Calu3 (cell line): ENCODE measurements at places on chromosomes 3 and 15.
A peak's percentile ranks its signal among the peaks of the same experiment; 100 is the strongest.

- H3K4me3 ChIP-seq: peak overlapping the region; percentile 31
- H3K27me3 ChIP-seq: no peaks in the 10 kb centered on the region
- DNase-seq: no peak
- peak overlapping the region; percentile 60 for H3K27ac ChIP-seq
These were observed 724.9 kb upstream of the ARRDC4 start for GRCh38 chr15:97235611-97235985.

DNA sequence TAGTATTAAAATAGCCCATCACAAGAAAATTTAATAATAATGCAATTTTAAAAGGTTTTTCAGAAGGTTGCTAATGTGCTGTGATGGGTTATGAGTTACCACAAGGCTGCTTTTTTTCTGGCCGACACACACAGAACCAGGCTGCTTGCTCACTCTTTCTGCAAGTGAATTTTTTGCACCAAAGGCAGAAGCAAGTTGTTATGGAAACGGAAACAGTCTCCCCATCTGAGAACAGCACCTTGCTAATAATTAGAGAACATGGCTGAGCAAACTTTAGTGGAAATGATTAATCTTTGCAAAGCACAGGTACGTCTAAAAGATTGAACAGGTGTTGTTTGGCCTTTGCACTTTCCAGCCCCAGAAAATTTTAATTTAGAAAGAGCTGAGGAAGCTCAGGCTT, 51.0 kb downstream of the CACNA2D3 start:
- no peak overlapping the region for H3K27ac ChIP-seq
- H3K36me3 ChIP-seq: no peaks in the 10 kb centered on the region
- H3K4me3 ChIP-seq: no peak overlapping the region
- no peaks in the 10 kb centered on the region for H3K4me1 ChIP-seq

GRCh38 chr3:128619146-128619890, 31.3 kb downstream of the RPN1 start:
- H3K27ac ChIP-seq: peak overlapping the region; percentile 56
- peaks cover 28% of the 10 kb centered on the region for H3K4me1 ChIP-seq
- no peaks in the 10 kb centered on the region for H3K27me3 ChIP-seq
- H3K36me3 ChIP-seq: peaks cover 94% of the 10 kb centered on the region
- DNase-seq: no peak

DNA sequence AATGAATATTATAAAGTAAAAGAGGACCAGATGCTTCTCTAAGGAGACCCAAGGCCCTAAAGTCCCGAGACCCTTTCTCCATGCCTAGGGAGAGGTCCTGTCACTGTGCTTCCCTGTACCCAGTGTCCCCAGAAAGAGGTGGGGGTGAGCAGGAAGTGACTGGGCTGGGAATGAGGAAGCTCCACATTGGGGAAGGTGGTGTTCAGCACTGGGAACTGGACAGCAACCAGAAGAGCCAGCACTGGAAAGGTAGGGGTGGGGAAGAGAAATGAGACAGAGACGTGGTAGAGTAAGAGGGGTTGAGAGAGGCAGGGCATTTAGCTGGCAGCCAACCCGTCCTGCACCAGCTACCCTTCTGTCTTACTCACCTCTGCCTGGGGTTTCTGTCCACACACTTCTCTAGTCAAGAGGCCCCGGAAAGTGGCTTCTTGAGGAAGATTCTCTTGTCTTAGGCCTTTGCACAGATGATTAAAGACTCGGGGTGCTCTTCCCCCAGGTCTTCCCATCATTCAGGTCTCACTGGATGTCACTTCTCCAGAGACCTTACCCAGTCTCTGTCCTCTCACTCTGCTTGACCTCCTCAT, 12.2 kb downstream of the RRP9 start:
- H3K36me3 ChIP-seq: peaks cover 14% of the 10 kb centered on the region
- no peak for DNase-seq
- no peaks in the 10 kb centered on the region for H3K4me1 ChIP-seq
- no peaks in the 10 kb centered on the region for H3K27me3 ChIP-seq

DNA sequence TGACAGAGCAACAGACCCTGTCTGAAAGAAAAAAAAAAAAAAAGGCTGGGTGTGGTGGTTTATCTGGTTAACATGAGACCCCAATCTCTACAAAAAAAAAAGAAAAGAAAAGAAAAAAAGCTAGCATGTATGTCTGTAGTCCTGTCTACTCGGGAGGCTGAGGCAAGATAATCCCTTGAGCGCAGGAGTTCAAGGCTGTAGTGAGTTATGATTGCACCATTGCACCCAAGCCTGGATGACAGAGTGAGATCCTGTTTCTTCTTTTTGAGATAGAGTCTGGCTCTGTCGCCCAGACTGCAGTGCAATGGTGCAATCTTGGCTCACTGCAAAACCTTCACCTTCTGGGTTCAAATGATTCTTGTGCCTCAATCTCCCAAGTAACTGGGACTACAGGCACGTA, 8.4 kb upstream of the DHX30 start:
- H3K27me3 ChIP-seq: no peaks in the 10 kb centered on the region
- no peaks in the 10 kb centered on the region for H3K36me3 ChIP-seq
- no peaks in the 10 kb centered on the region for H3K4me1 ChIP-seq

DNA sequence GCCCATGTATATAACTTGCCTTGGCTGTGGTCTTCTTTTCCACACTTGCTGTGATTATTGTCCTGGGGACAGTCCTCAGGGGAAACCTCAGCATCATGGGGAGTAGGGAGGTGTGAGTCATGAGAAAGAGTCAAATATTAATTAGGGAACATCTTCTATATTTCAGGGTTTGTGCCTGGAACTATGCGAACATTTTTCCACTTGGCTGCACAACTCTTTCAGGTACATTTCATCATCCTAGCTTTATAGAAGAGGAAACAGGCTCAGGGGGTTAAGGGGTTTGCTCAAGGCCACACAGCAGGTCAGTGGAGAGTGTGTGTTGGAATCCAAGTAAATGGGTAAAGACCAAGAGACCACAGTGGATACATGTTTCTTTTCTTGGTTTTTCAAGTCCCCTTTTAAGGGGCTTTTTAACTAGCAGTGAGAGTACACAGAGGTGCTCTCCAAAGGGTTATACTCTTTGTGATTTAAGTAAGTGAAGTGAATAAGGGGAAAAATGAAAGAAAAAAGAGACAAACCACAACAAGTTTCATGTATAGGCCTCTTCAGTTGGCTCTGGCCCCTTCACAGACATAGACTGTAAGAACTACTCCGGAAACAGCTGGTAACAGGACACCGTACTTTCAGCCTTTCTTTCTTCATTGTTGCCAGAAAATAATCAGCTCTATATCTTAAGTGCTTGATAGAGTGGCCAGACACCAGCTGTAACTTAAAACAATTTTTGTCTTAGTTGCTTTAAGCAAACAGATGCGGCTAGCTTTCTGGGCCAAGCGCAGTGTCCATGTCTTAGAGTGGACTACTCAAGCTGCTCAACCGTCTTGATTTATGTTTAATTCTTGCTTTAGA, 64.6 kb downstream of the EEFSEC start:
- peak overlapping the region; percentile 16 for H3K4me3 ChIP-seq
- H3K27ac ChIP-seq: peak overlapping the region; percentile 97
- peaks cover 10% of the 10 kb centered on the region for H3K4me1 ChIP-seq
- DNase-seq: no peak
- no peaks in the 10 kb centered on the region for H3K27me3 ChIP-seq

GRCh38 chr15:50840520-50840919, 68.0 kb upstream of the AP4E1 start:
- no peaks in the 10 kb centered on the region for H3K4me1 ChIP-seq
- no peak overlapping the region for H3K4me3 ChIP-seq
- H3K27ac ChIP-seq: no peak overlapping the region
- no peak for DNase-seq
- H3K27me3 ChIP-seq: peaks cover 32% of the 10 kb centered on the region
- H3K36me3 ChIP-seq: no peaks in the 10 kb centered on the region

GRCh38 chr3:123653221-123653682, 68.4 kb upstream of the HACD2 start:
- DNase-seq: no peak
- no peaks in the 10 kb centered on the region for H3K36me3 ChIP-seq
- no peak overlapping the region for H3K27ac ChIP-seq
- no peaks in the 10 kb centered on the region for H3K27me3 ChIP-seq
- H3K4me3 ChIP-seq: no peak overlapping the region

- peak overlapping the region; percentile 85 for H3K27ac ChIP-seq
- no peak for DNase-seq
- peaks cover 42% of the 10 kb centered on the region for H3K4me1 ChIP-seq
- peaks cover 20% of the 10 kb centered on the region for H3K36me3 ChIP-seq
- no peaks in the 10 kb centered on the region for H3K27me3 ChIP-seq
- H3K4me3 ChIP-seq: peak overlapping the region; percentile 36
These were observed 70.9 kb upstream of the PLXNA1 start for GRCh38 chr3:126912027-126912422.

DNA sequence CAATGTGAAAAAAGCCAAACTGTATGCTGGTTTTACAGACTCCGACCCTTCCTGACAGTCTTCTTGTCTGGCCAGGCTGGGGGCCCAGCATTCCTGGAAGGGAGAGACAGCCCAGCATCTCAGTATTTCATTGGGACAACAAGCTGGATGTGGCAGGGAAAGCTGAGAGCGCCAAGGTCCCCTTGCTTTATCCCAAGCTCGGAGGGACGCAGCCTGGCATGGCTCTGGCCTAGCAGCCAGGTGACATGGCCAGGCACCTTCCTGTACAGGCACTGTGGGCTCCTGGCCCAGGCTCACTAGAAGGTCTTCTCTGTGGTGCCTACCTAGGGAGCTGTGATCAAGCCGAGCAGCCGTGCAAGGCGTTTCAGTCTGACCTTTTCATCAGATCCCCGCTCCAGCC, 33.0 kb downstream of the UMPS start:
- no peak overlapping the region for H3K27ac ChIP-seq
- peaks cover 36% of the 10 kb centered on the region for H3K36me3 ChIP-seq
- H3K4me3 ChIP-seq: no peak overlapping the region
- H3K4me1 ChIP-seq: peaks cover 10% of the 10 kb centered on the region
- no peaks in the 10 kb centered on the region for H3K27me3 ChIP-seq
- no peak for DNase-seq

GRCh38 chr15:31346367-31347066, 19.9 kb downstream of the KLF13 start:
- peaks cover 3% of the 10 kb centered on the region for H3K36me3 ChIP-seq
- H3K27me3 ChIP-seq: no peaks in the 10 kb centered on the region
- no peak overlapping the region for H3K27ac ChIP-seq
- DNase-seq: no peak

GRCh38 chr15:65377105-65377975, 462 bp downstream of the IGDCC3 start:
- peak; percentile 48 for DNase-seq
- H3K27me3 ChIP-seq: peaks cover 100% of the 10 kb centered on the region
- H3K36me3 ChIP-seq: peaks cover 6% of the 10 kb centered on the region
- H3K4me3 ChIP-seq: peak overlapping the region; percentile 87
- peaks cover 9% of the 10 kb centered on the region for H3K4me1 ChIP-seq

DNA sequence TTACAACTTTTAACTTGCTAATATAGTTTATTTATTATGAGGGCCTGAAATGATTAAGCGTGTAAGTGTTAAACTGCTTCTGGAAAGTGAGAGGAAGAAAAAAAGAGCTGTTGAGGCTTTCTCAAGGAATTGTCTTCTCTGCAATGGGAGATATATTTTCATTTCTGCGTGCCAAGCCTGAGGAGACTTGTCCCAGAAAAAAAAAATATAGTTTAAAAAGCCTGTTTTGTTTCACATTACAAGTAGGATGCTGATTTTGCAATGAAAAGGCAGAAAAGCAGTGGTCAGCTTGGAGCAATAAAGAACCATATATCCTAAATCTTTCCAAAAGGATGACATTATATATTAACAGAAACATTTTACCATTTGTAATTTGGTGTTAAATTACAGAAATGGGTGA, 115.5 kb downstream of the GMNC start:
- no peaks in the 10 kb centered on the region for H3K4me1 ChIP-seq
- H3K27ac ChIP-seq: no peak overlapping the region
- H3K36me3 ChIP-seq: no peaks in the 10 kb centered on the region
- no peak for DNase-seq

- no peak overlapping the region for H3K4me3 ChIP-seq
- H3K27me3 ChIP-seq: peaks cover 53% of the 10 kb centered on the region
- H3K27ac ChIP-seq: no peak overlapping the region
- H3K36me3 ChIP-seq: no peaks in the 10 kb centered on the region
- no peak for DNase-seq
These were observed 191.1 kb upstream of the TSC22D2 start for GRCh38 chr3:150216866-150217600.

- H3K4me1 ChIP-seq: no peaks in the 10 kb centered on the region
- H3K27me3 ChIP-seq: peaks cover 13% of the 10 kb centered on the region
- H3K27ac ChIP-seq: no peak overlapping the region
- H3K36me3 ChIP-seq: no peaks in the 10 kb centered on the region
- no peak for DNase-seq
These were observed 177.8 kb upstream of the GOLGA6L4 start for GRCh38 chr15:84057714-84058331.

GRCh38 chr15:89747708-89748682, 3.1 kb downstream of the MESP1 start:
- H3K36me3 ChIP-seq: peaks cover 7% of the 10 kb centered on the region
- H3K4me3 ChIP-seq: no peak overlapping the region
- H3K27me3 ChIP-seq: peaks cover 14% of the 10 kb centered on the region

- H3K27me3 ChIP-seq: no peaks in the 10 kb centered on the region
- H3K36me3 ChIP-seq: no peaks in the 10 kb centered on the region
- H3K27ac ChIP-seq: no peak overlapping the region
- DNase-seq: no peak
- H3K4me3 ChIP-seq: no peak overlapping the region
- peaks cover 8% of the 10 kb centered on the region for H3K4me1 ChIP-seq
These were observed 107.1 kb downstream of the MECOM start for GRCh38 chr3:169556349-169556870.

GRCh38 chr15:96416218-96416933, 85.9 kb downstream of the NR2F2 start:
- H3K36me3 ChIP-seq: peaks cover 32% of the 10 kb centered on the region
- peak overlapping the region; percentile 76 for H3K27ac ChIP-seq
- peaks cover 62% of the 10 kb centered on the region for H3K4me1 ChIP-seq
- DNase-seq: peak; percentile 51
- H3K4me3 ChIP-seq: peak overlapping the region; percentile 70

GRCh38 chr15:58977887-58978286, 9.6 kb upstream of the RNF111 start:
- no peaks in the 10 kb centered on the region for H3K27me3 ChIP-seq
- H3K4me1 ChIP-seq: peaks cover 9% of the 10 kb centered on the region
- no peak for DNase-seq

DNA sequence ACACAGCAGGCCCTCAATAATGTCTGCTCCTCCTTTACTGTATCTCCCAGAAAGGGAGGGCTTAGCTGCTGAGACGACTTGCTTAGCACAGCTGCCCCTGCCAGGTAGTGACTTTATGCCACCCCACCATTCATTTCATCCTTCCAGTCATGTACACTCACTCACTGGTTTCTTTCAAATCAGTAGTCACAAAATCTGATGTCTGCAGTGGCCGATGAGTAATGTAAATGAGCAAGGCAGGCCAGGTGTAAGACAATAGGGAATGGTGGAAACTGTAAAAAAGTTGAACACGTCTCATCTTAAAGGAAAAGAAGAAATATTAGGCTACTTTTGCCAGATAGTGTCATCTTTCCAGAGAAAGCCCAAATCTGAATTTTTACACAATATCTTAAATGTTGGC, 207.6 kb upstream of the PRICKLE2 start:
- peaks cover 7% of the 10 kb centered on the region for H3K27me3 ChIP-seq
- no peak overlapping the region for H3K4me3 ChIP-seq
- peaks cover 10% of the 10 kb centered on the region for H3K4me1 ChIP-seq
- DNase-seq: no peak
- no peaks in the 10 kb centered on the region for H3K36me3 ChIP-seq
